ENCODE measurements at places on chromosomes 4 and X.

GRCh38 chr4:109912706-109913595, at the start of gene EGF:
Gene EGF (plus strand): TSS chr4:109912883. CDS start chr4:109913336, 453 bp downstream.
- DNase-seq, result no peak

- DNase-seq, result no peak
Observed at GRCh38 chr4:17877661-17878060, 66.9 kb downstream of the NCAPG start.

DNA sequence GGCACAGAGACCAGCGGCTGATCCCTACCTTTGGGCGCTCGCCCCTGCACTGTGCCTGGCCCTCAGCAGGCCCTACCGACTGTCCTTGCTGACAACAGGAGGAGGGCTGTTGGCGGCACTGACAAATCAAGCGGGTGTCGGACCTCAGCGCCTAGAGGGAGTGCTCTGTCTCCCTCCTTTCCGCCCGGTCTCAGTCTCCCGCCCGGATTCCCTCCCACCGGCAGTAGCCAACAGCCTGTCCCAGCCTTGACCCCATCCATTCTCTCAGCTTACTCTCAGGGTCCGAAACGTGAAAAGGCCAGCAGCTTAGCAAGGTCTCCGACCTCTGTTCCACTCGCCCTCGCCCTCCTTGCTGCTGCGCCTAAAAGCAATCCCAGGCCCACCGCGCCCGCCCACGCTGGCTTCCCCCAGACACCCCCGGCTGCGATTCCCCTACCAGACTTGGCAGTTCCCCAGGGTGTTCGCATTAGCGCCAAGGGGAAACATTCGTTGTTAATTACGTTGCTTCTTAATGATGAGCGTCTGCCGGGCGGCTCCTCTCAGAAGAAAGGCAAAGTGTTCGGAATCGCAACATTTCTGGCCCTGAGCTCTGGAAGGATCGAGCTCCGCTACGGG, 96.2 kb downstream of the SOWAHB start:
- DNase-seq, result no peak

DNA sequence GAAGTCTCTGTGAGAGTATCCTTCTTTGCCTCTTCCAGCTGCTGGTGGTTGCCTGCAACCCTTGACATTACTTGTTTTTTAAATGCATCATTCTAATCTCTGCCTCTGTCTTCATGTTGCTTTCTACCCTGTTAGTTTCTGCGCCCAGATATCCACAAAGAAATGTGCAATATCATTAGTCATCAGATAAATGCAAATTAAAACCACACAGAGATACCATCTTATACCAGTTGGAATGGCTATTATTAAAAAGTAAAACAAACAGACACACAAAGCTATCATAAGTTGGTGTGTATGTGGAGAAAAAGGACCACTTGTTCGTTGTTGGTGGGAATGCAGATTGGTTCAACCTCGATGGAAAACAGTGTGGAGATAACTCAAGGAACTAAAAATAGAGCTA, 517.4 kb downstream of the FAT4 start:
- no peak for DNase-seq

- no peak for DNase-seq
Observed at GRCh38 chrX:136589966-136590365, 58.0 kb downstream of the VGLL1 start.

- DNase-seq, result no peak
Observed at GRCh38 chr4:42142591-42142990, 9.9 kb downstream of the BEND4 start.

GRCh38 chr4:93495346-93495745, 333.2 kb upstream of the ATOH1 start:
- DNase-seq, result no peak

DNA sequence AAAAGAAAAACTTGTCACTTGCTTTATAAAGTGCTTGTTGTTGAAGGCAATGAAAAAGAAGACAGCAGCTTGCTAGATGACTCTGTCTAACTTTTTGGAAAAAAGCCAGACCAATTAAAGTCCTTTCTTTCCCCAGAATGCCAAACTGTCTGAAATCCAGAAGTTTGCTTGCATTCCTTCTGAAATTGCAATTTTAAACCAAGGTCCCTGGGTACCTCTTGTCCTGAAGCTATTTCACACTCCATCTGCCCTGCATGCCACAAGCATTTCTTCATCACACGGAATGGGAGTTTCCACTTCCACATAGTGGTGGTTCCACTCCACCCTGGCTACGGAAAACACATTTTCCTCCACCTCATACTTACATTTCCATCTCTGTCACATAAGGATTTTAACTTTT, 101.0 kb downstream of the PAPSS1 start:
- DNase-seq, result no peak

- peak; percentile 26 for DNase-seq
Observed at GRCh38 chr4:83581411-83582288, 45.7 kb downstream of the GPAT3 start.

- DNase-seq, result no peak
Observed at GRCh38 chr4:66340286-66340893, 670.1 kb upstream of the EPHA5 start.

DNA sequence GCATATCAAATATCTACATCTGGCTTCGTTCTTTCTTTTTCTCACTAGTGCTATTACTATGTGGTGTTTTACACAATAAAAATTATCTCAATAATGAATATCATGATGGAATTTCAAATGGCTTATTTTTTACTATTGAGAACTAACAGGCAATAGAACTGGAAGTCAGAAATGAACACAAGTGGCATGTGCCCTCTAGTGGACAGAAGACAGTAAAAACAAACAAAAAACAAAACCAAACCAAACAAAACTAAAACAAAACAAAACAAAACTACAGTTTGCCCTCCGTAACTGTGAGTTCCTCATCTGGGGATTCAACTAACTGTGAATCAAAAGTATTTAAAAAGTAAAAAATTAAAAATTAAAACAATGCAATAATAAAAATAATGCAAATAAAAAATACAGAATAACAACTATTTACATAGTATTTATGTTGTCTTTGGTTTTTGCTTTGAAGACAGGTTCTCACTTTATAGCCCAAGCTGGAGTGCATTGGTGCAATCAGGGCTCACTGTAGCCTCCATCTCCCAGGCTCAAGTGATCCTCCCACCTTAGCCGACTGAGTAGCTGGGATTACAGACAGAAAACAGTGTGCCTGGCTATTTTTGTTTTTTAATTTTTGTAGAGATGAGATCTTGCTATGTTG, 195.6 kb upstream of the TACR3 start:
- no peak for DNase-seq

DNA sequence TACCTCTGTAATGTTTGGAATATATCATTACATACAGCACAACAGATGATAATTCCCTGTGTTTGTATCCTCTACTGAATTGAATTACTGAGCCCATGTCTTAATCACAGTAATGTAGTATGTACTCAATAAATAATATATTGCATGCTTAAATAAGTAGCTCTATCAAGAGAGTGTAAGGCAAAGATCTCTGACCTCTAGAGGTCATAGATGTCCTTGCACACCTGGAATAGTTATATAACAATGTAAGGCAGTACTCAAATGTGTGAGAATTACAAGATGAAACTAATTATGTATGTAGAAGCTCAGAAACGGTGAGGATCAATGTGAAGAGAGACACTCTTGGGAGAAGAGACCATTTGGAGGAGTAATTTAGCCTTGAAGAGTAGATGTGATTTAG, 14.3 kb upstream of the GCNA start:
- no peak for DNase-seq

GRCh38 chr4:176319151-176319703, 539 bp upstream of the SPCS3 start:
- no peak for DNase-seq

DNA sequence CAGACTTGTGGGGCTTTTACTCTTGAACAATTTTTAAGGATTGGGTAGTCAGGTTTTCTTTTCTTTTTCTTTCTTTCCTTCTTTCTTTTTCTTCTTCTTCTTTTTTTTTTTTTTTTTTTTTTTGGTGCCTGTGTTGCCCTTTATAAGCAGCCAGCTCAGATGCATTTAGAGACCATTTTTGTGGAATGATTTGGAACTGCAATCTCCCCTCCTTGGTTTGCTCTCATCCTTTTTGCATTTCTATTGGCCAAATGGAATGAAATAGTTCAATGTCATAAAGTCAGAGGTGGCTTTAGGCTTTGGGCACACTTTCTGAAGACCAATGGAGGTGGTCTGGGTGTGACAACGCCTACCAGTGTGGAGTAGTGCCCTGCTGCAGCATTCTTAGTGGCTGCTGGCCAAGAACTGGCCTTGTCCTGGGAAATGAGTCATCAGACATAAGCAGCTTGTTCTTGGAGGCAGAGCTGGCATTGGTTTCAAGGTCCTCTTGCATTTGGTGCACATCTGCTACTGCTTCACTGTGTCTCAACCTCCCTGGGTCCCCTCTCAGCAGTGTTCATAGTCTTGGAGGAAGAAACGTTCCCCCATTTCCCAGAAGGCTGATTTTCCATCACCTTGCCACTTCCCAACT, 84.5 kb downstream of the CT47B1 start:
- DNase-seq, result no peak

DNA sequence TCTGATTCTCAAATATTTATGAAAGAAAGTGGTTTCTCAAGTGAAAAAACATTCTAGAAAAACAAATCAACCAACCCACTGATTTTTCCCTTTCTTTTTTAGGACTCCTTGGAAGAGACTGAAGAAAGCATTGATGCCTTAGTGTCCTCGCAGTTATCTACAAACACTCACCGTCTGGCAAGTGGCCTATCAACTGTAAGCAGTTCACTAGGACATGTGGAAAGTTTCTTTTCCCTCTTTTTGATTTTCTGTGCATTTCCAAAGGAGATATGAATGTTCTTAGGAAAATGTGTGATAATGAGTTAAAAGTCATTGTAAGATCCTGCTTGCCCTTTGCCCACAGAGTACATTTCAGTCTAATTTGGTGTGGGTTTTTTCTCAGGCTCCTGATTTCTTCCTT, 95.9 kb downstream of the SYTL5 start:
- DNase-seq, result no peak

GRCh38 chrX:110003167-110004156, 548 bp downstream of the TMEM164 start:
- peak; percentile 6 for DNase-seq

- DNase-seq, result no peak
Observed at GRCh38 chrX:44908153-44908552, 35.2 kb downstream of the KDM6A start.

GRCh38 chrX:72526534-72527508, 45.8 kb downstream of the HDAC8 start:
- no peak for DNase-seq

DNA sequence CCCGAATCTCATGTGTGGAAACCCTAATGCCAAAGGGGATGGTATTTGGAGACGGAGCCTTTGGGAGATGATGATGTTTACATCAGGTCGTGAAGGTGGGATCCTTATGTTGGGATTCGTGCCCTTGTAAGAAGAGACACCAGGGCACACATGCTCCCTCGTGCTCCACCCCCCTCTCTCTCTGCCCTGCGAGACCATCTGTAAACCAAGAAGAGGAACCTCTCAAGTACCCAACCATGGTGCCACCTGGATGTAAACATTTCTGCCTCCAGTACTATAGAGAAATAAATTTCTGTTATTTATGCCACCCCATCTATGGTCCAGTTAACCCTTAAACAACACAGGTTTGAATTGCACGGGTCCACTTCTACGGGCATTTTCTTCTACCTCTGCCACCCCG, 179.4 kb downstream of the DHRSX start:
- no peak for DNase-seq

DNA sequence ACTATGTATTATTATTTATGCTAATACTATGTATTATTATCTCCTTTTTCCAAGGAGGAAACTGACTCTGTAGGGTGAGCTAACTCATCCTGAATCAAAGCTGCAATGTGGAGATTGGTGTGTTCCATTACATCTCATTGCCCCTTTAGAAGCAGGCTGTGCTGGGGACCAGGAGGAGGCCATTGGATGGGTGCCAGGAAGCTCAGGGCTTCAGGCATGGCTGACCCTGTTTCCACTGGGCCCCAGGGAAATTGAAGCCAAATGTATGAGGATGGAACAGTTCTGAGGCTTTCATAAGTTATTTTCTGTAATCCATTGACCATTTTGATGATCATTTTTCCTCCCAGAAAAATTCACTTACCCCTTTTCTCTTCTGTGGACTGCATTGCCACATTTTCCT, 418.8 kb upstream of the ZFP42 start:
- no peak for DNase-seq

GRCh38 chrX:12128017-12128416, 10.3 kb upstream of the FRMPD4 start:
- no peak for DNase-seq

- no peak for DNase-seq
Observed at GRCh38 chr4:69708211-69708610, 52.2 kb downstream of the SULT1B1 start.

DNA sequence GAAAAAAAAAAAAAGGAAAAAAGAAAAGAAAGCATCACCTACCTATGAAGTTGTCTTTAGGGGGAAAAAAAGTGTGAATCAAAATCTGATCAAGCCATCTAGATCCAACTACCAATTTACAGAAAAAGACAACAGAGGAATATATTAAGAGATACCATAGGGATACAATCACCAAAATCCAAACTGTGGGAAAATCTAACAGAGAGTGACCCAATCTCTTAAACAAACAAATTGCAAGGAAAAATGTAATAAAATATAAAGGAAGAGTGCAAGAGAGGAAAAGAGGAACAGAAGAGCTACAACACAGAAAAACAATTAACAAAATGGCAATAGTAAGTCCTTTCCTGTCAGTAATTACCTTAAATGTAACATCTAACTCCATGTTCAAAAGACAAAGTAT, 19.0 kb downstream of the THOC2 start:
- DNase-seq, result no peak

- DNase-seq, result no peak
Observed at GRCh38 chr4:26094911-26095310, 180.9 kb downstream of the SMIM20 start.

DNA sequence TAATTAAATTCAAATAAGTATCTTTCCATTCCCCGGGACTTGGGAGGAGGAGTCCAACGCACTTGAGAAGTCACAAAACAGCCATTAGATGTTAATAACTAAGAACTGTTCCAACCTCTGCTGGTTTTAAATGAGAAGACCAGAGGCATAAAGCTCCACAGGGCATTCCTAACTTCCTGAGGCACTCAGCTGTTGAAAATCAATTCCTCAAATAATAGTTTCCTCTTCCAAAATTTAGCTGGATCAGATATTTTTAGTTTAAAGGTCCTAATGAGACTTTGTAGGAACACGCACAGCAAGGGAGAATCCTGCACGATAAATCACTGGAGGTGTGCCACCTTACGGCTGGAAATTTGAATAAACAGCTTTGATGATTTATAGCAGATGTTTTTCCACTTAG, 504.3 kb upstream of the ZFP42 start:
- no peak for DNase-seq

DNA sequence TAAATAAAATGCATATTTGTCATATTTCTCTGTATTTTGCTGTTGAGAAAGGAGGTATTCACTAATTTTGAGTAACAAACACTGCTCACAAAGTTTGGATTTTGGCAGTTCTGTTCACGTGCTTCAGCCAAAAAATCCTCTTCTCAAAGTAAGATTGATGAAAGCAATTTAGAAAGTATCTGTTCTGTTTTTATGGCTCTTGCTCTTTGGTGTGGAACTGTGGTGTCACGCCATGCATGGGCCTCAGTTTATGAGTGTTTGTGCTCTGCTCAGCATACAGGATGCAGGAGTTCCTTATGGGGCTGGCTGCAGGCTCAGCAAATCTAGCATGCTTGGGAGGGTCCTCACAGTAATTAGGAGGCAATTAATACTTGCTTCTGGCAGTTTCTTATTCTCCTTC, 3.3 kb downstream of the HTT start:
- peak; percentile 55 for DNase-seq

GRCh38 chr4:98573791-98574190, 84.6 kb downstream of the TSPAN5 start:
- DNase-seq, result no peak

Measured in germinal center (tissue), 1 donor.